ENCODE measurements at places on chromosomes 7 and 10.

GRCh38 chr7:125492521-125492920 lies 562.9 kb upstream of the POT1 start:
- no peak for DNase-seq

DNA sequence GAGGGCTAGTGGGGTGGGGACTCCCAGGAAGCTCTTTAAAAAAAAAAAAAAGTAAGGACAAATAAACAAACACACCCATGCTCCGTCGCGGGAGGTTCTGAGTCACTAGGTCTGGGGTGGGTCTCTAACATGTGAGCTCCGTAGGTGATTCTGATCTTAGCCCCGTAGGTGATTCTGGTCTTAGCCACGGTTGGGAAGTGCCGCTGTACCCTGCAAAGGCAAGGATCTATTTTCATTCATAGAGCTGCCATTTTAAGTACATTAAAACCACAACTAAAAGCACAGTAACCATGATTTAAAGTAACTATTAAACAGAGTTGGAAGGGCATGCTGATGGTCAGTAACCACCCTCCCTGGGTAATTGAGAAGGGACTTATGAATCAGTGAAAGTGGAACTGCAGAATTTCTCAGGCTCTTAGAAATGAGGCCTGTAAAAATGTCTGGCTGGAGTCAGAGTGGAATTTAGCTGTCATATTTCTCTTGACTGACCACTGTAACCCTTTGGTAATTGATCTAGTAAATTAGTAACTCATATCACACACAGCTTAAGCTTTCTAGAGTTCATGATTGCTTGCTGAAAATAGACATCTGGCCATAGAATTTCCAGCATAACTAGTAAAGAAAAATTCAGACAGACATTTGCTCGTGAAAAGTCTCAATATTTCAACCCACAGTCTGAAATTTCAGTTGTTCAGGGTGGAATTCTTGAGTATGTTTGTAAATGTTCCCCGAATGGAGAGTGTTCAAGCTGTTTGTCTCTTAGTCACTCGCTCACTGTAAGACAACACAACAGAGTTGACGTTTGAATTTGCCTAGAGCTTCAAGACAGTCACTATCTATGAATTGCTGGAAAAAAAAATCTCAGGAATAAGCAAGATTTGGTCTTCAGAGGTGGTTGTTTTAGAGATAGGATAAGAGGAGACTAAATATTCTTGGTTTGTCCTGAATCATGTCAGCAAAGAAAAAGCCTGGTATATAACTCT lies 34.2 kb upstream of the TCF7L2 start:
- peak; percentile 7 for DNase-seq

- DNase-seq, result no peak
These were observed 124.4 kb downstream of the TACC2 start for GRCh38 chr10:122113161-122113944.

- DNase-seq, result no peak
These were observed 24.2 kb downstream of the PILRA start for GRCh38 chr7:100397315-100398081.

- DNase-seq, result no peak
These were observed 6.1 kb upstream of the TASOR2 start for GRCh38 chr10:5678397-5679036.

- no peak for DNase-seq
These were observed 482.0 kb upstream of the PCDH15 start for GRCh38 chr10:55283031-55283430.

DNA sequence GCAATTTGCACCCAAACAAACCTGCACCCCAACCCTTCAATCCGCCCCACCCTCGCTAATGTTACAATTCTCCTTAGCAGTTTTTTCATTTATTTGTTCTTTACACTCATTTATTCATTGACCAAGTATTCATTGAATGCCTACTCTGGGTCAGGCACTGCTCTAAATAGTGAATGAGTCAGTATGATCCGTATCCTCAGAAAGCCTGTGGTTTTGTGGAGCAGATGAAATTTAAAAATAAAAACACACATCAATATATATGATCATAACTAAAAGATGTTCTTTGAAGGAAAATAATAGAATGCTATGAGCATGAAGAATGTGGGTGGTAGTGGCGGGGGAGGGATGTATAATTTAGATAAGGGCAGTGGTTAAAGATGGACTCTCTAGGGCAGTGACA lies 13.3 kb downstream of the IFIT5 start:
- DNase-seq, result no peak

- DNase-seq, result no peak
These were observed 3.6 kb downstream of the FAM53B start for GRCh38 chr10:124740369-124741280.

DNA sequence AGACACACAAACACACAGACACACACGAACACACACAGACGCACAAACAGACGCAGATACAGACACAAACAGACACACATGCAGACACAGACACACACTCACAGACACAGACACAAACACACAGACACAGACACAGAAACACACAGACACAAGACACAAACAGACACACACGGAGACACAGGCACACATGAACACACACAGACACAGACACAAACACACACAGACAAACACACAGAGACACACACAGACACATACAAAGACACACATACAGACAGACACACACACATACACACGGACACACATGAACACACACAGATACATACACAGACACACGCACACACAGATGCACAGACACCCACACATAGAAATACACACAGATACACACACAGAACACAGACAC lies 434.9 kb downstream of the DNAJB6 start:
- DNase-seq, result no peak

GRCh38 chr10:4131407-4132215 lies 346.6 kb upstream of the KLF6 start:
- peak; percentile 66 for DNase-seq

- no peak for DNase-seq
These were observed 63.9 kb downstream of the GFRA1 start for GRCh38 chr10:116208956-116209567.

DNA sequence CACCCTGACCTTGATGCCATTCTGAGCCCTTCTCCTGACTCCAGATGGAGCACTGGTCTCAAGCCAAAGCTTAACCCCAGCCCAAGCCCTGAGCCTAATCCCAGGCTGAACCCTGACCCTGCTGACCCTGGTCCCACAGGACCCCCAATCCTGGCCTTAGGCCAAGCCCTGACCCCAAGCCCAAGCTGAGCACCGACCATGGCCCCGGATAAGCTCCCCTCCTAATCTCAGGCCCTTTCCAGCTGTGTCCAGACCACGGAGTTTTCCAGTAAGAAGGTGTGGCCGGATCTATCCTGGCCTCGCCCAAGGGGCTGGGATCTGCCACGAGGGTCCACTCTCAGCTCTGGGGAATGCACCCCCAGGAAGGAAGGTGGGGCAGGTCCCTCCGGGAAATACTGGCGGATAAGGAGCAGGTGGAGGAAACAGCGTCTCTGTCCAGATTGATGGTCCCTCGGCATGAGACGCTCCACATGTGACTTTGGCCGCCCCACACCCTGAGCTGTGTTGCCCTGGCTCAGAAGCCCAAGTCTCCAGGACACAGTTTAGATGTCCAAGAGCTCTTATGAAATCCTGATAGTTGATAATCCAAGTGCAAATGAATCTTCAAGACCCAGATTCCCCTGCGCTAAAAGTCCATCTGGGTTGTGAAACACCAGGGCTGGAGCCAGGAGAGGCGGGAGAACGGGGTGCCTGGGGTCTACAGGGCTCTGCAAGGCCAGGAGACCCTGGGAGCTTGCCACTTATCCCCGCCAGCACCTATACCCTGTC lies 10.4 kb downstream of the ELN start:
- DNase-seq, result no peak

- no peak for DNase-seq
These were observed 1211.6 kb upstream of the LRRN3 start for GRCh38 chr7:109879287-109879828.

DNA sequence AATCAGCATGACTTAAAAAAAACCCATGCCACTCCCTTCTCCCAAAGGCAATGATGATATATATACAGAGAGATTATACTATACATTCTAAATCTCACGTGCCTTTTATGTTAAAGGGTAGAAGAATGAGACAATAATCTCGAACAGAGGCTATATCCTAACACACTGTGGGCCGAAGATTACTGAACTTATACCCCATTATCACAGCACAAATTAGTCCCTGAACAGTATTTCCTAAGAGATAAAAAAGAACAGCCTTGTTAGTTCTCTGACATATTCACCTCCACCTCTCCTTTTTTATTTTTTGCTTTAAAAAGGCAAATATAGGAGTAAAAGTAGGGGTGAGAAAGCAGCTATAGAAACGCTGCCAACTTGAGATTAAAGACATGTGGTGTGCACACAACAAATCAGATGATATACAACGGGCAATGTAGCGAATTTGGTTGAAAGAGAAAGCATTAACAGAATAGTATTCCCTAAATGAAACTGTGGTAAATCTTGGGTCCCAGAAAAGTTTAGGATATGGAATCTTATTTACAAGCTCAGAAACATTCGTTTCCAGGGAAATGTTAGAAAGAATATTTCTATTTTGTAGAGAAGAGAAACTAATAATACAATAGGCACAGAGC lies 69.5 kb downstream of the JMJD1C start:
- DNase-seq, result no peak

GRCh38 chr7:36777062-36777461 lies 52.8 kb upstream of the AOAH start:
- DNase-seq, result no peak

- DNase-seq, result no peak
These were observed 89.1 kb downstream of the KIAA1549 start for GRCh38 chr7:138892006-138892630.

DNA sequence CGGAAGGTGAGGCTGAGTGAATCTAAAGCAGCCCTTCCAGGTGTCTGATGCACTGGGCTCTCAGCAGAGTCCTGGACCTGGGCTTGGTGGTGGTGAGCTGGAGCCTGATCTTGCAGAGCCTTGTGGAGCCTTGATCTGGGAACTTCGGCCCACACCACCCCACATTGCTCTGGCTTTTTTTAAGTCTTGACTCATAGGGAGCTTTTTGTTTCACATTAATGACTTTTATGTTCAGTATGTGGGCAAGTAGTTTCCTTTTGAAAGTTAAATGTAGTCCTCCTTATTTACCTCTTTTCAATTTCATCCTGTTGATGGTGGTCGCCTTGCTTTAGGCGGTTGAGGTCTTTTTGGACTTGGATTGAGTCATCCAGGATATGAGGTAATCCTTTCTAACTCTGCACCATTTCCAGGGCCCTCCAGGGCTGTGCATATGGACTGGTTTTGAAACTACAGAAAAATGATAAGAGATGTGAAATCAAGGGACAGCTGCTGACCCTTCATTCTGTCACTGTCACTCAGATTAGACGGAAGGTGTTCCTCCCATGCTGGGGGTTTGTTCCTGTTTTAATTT lies 2.9 kb upstream of the NRAP start:
- no peak for DNase-seq

GRCh38 chr7:87575521-87575920 lies 25.2 kb downstream of the ABCB1 start:
- DNase-seq, result no peak
